Iris pigment epithelial cell (primary cell): ENCODE measurements at places on chromosomes 6 and 20.
A peak's percentile ranks its signal among the peaks of the same experiment; 100 is the strongest.

GRCh38 chr6:659716-660581, 3.0 kb upstream of the HUS1B start:
- no peak for DNase-seq

DNA sequence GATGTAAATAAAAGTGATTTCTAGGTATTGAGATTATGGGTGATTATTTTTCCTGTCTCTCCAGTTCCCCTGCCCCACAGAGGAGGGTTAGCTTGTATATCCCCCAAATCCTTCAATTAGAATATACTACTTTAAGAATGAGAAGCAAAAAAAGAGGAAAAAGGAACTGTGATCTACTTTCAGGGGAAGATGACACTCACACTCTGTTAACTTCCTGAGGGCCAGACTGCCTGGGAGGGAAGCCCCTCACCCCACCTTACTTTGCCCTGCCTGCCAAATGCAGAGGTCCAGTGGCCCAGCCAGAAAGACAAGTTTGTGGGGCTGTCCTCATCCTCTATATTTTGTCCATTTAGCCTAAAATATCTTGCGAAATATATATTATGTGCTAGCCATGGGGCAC, 9.2 kb upstream of the LY86 start:
- DNase-seq: no peak

DNA sequence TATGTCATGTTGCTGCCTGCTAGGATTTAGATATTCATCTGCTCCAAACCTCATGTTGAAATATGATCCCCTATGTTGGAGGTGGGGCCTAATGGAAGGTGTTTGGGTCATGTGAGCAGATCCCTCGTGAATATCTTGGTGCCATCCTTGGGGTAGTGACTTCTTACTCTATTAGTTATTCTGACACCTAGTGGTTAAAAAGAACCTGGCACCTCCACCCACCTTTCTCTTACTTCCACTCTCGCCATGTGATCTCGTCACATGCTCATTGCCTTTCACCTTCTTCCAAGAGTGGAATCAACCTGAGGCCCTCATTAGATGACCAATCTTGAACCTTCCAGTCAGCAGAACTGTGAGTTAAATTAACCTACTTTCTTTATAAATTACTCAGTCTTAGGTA, 549.4 kb upstream of the SYNCRIP start:
- peak; percentile 15 for DNase-seq

GRCh38 chr6:151014404-151015100, 149.1 kb downstream of the MTHFD1L start:
- peak; percentile 73 for DNase-seq

- DNase-seq: no peak
Measured at GRCh38 chr6:38270367-38270766, 369.4 kb downstream of the BTBD9 start.

GRCh38 chr6:109227646-109228045, 132.3 kb downstream of the CEP57L1 start:
- DNase-seq: no peak

DNA sequence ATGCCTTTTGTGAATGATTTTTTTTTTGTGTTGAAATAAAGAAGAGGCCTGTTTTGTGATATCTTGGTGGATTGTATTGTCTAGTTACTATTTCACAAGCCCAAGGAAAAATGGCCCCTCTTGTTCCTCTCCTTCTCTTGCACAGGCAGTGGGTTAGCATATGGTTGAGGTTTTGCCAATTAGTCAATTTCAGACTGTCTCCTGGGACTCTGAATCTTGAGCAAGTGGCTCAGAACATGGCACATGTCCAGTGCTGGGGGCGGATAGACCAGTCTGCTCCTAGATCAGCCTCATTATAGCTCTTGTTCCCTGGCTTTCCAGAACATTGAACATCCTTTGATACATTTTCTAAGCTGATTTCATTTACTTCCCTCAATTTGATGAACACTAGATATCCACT, 589.2 kb downstream of the PHF3 start:
- DNase-seq: no peak

- no peak for DNase-seq
Measured at GRCh38 chr6:33974030-33974429, 170.2 kb upstream of the MLN start.

DNA sequence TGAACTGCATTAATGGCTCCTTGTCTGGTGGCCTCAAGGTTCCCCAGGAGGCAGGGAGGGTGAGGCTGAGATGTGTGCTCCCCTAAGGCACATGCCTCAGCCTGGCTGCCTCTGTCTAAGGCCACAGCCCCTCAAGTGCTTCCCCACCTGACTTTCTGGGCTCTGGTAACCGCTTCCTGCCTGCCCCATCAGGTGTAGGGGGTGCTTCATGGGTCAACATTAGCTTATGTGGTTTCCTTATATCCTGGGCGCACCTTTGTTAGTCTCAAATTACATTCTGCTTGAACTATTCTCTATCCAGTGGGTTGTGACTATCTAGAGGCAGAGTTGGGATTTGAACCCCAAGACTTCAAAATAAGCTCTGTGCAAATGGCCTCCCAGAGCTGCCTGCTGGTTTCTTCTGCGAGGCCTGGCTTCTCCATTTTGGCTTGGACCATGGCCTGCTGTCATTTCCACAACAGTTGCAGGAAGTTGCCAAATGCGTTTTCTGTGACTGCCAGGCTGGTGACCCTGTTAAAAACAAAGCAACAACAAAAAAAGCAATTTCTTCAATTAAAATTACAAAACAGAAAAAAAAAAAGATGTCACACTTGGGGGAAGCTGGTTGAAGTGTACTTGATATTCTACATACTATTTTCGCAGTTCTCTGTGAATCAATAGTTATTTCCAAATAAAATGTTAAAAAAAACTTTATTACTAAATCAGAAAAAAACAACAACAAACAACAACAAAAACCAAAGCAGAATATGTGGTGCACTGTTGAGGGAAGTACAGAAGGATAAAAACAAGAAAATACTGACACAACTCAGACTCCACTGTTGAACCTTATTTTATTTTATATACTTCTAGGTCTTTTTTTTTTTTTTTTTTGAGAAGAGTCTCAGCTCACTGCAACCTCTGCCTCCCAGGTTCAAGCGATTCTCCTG, 20.0 kb upstream of the ZNFX1 start:
- DNase-seq: no peak

- DNase-seq: no peak
Measured at GRCh38 chr20:5971203-5971602, 20.8 kb downstream of the MCM8 start.

DNA sequence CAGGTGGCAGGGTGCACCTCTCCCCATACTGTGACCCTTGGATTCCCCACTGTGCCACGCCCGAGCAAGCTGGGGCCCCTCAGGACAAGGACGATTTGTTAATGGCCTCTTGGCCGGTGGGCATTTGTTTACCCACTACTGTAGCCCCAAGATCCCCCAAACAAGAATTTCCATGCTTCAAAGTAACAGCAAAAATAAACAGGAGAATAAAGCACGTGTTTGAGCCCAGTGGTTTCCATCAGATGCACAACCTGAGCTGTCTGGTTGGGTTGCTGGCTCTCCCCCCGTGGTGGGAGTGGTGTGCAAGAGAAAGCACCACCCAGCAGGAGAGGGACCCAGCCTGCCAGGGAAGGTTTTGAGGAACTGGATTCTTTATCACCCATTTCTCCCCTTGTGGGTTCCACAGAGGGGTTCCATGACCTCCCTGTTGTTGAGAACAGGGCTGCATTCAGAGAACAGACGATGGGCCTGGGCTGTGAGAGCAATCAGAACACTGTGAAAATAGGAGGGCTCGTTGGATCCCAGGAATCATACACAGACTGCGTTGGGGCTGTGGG, 4.8 kb downstream of the CD93 start:
- DNase-seq: no peak

DNA sequence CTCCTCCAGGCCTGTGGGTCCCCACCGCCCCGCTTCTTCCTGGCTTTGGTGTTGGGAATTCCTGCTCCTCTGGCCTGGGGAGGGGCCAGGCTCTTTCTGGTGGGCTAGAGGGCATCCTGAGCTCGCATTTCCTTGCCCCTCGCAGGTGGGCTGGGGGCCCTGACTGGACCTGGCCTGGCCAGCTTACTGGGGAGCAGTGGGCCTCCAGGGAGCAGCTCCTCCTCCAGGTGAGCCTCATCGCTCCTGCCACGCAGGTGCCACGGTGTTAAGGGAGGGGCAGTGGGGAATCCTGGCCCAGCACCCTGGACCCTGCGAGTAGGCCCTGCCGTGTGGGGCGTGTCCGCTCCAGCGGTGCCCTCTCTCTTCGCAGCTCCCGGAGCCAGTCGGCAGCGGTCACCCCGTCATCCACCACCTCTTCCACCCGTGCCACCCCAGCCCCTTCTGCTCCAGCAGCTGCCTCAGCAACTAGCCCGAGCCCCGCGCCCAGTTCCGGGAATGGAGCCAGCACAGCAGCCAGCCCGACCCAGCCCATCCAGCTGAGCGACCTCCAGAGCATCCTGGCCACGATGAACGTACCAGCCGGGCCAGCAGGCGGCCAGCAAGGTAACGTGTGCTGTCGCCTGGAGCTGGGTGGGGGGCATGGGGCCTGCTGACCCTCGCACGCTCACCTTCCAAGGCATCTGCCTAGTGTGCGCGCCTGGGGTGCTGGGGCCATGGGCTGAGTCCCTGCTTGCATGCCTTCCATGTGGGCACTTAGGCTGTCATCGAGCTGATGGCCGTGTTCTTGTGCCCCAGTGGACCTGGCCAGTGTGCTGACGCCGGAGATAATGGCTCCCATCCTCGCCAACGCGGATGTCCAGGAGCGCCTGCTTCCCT, 4.7 kb downstream of the ADRM1 start:
- DNase-seq: no peak

DNA sequence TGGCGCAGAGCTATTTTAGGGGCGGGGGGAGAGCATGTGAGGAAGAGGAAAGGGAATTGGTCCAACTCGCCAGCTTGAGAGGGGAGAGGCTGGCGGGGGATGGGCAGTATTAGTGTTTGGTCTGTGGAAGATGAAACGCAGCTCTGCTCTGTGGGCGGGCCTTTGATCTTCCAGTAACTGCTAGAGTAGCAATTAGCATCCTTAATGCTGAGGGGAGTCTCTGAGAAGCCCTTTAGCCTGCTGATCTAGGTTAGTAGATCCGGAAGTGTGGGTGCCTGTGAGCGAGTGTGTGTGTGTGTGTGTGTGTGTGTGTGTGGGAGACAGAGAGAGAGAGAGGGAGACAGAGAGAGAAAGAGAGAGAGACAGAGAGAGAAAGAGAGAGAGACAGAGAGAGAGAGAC, 117.2 kb upstream of the BACH2 start:
- peak; percentile 55 for DNase-seq

DNA sequence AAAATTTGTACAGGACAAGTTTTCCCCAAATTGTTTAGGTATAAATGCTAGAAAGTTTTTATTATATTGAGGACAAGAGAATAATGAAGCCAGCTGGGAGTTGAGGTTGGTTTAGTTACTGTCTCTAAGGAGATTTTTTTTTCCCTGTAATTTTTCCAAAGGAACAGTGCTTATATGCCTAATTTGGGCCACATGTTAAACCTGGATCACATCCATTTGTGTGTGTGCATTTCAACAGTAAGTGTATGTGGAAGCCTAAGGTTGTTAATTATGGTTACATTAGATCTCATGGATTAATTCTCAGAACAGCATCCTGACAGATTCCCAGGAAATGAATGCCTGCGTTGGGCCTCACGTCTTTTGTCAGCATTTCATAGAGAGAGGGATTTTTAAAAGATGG, 4.5 kb downstream of the IGF2R start:
- no peak for DNase-seq

DNA sequence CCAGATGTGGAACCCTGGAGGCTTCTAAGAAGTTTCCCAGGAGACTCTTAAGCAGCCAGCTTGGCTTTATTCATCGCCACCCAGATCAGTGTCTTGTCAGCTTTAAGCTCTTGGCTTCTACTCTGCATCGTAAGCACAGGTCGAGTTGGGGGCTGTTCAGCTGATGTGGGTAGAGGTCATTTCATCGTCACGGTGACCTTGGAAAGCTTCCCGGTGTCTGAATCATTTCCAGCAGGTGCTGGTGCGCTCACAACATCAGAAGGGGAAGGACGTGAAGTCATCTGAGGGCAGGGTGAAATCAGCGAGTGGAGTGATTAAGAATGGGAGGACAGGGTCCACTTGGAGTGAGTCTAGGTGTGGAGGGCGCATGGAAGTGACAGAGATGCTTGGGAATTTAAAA, 112.6 kb downstream of the SASH1 start:
- DNase-seq: peak; percentile 89

- DNase-seq: no peak
Measured at GRCh38 chr6:157259443-157259842, 63.9 kb downstream of the TMEM242 start.

GRCh38 chr20:48739395-48740291, 88.2 kb downstream of the PREX1 start:
- no peak for DNase-seq

DNA sequence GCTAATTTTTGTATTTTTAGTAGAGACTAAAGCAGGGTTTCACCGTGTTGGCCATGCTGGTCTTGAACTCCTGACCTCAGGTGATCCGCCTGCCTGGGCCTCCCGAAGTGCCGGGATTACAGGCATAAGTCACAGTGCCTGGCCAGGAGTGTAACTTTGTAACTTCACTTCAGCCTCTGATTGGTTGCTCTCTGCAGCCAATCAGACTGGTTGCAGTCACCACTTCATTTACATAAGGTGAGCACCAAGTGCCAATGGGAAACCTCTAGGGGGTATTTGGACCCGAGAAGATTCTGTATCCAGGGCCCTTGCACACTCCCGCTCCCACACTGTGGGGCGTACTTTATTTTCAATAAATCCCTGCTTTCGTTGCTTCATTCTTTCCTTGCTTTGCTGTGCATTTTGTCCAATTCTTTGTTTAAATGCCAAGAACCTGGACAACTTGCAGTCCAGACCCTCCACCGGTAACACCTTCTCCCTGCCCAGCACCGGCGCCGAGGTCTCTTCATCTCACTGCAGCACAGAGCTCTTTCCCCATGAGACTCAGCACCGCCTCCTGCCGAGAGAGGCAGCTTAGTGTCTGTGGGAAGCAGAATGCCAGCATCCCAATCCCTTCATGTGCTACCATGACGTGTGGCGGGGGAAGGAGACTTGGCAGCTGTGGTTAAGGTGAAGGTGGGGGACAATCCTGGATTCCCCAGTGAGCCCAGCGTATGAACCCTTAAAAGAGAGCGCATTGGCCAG, 14.0 kb upstream of the MRGBP start:
- no peak for DNase-seq

GRCh38 chr20:17491041-17491440, 40.1 kb downstream of the BFSP1 start:
- DNase-seq: no peak

- no peak for DNase-seq
Measured at GRCh38 chr6:91330896-91331295, 744.0 kb upstream of the MAP3K7 start.

DNA sequence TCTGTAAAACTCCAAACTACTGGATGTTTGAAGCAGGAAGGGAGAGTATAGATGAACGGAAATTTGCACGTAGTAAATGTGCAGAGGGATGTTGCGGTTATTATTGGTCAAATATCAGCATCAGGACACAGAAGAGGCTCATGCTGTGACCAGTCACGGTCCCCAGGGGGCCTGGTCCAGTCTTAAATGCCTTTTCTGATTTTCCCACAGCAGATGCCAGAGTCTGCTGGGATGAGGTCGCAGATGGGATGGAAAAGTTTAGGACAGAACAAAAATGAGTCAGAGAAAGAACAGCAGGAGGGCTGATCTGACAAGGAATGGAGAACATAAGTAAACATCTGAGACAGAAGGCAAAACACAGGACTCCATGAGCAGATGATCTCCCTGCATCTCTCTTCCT, 11.7 kb upstream of the SIRPG start:
- DNase-seq: peak; percentile 9
